ENCODE measurements at places on chromosomes 4 and X. TPM values are rescaled to one million over a fixed set of nuclear protein-coding genes. Genes with fewer than 3 reads are reported as not detected.

The SLC9B1 gene
- total RNA-seq = not detected

The UCP1 gene
- not detected for total RNA-seq

The ADGRA3 gene
- 22.9 TPM for total RNA-seq

The SMPX gene
- not detected for total RNA-seq

The BMP2K gene
- total RNA-seq = 12.3 TPM

The CASP3 gene
- total RNA-seq = 7.9 TPM

The SMR3B gene
- total RNA-seq = not detected

The LPAR4 gene
- total RNA-seq = not detected

The DAPP1 gene
- 2.5 TPM for total RNA-seq

The IBSP gene
- not detected for total RNA-seq

The PAK3 gene
- not detected for total RNA-seq

The TMPRSS11E gene
- total RNA-seq = not detected

The DTHD1 gene
- 0.37 TPM for total RNA-seq

The GK2 gene
- not detected for total RNA-seq

The CSAG2 gene
- not detected for total RNA-seq

The EXOC1L gene
- not detected for total RNA-seq

The PLA2G12A gene
- total RNA-seq = 33.1 TPM

The ARL9 gene
- 0.79 TPM for total RNA-seq

The PHKA1 gene
- 4.8 TPM for total RNA-seq

The NWD2 gene
- total RNA-seq = 0.33 TPM

The CWH43 gene
- total RNA-seq = not detected

The STOX2 gene
- not detected for total RNA-seq

The CFAP47 gene
- not detected for total RNA-seq

The SEL1L3 gene
- total RNA-seq = 54.4 TPM

The MMRN1 gene
- not detected for total RNA-seq

The SPRY1 gene
- total RNA-seq = 18.9 TPM

The SPANXN4 gene
- total RNA-seq = not detected

The ZFYVE28 gene
- 2.0 TPM for total RNA-seq

The LEF1 gene
- total RNA-seq = 0.10 TPM

The HDX gene
- not detected for total RNA-seq

The CXorf38 gene
- 8.1 TPM for total RNA-seq

The CAPN6 gene
- not detected for total RNA-seq

Measured in HT-29 (cell line).